Airway epithelial cell (primary cell): ENCODE measurements at places on chromosomes 12 and 14. TPM values are rescaled to one million over a fixed set of nuclear protein-coding genes. Genes with fewer than 3 reads are reported as not detected.

Gene DIO2
- total RNA-seq: under 0.01 TPM in 1 of 2 replicates, not detected in the other

Gene PNMA1
- total RNA-seq: 13.1 and 15.9 TPM in 2 replicates

Gene NID2
- 3.4 and 4.7 TPM in 2 replicates for total RNA-seq

Gene ANKRD33
- not detected in 2 replicates for total RNA-seq

Gene ADGRD1
- not detected in 2 replicates for total RNA-seq
